ENCODE measurements at places on chromosomes 5 and 9.

DNA sequence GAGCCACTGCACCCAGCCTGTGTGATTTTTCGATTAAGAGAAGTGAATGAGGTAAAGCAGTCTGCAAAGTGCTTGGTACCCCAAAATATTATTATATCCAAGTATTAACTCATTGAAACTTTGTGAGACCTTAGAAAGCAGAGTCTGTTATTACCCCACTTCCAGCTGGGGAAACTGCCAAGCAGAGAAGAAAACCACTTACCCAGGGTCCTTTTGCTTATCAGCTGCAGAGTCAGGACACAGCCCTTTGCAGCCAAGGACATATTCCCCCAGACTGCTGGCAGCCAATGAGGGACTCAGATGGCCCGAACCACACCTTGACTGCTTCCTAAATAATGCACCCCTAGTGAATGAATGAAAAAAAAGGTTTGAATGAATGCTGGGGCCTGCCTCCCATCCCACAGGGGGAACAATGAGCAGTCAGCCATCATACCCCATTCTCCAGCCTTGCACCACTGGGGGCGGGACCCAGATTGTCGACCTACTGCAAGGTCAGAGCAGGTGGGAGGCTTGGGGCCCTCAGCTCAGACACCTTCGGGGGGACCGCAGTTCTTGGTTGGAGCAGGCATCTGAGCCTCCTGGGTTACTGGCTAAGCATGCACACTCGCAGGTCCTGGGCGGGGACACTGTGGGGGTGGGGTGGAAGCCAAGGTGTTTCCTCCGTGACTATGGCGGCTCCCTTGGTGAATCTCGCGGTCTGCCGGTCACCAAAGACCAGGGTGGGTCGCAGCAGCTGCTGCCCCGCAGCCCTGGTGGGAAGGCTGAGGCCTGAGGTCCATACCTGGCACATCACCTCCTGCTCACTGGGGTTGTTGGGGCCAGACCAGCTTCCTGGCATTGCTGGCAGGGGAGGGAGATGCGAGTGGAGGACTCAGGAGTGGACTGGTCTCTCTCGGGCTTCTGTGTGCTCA is 29.7 kb downstream of the PRRT1B start:
- DNase-seq, result no peak

DNA sequence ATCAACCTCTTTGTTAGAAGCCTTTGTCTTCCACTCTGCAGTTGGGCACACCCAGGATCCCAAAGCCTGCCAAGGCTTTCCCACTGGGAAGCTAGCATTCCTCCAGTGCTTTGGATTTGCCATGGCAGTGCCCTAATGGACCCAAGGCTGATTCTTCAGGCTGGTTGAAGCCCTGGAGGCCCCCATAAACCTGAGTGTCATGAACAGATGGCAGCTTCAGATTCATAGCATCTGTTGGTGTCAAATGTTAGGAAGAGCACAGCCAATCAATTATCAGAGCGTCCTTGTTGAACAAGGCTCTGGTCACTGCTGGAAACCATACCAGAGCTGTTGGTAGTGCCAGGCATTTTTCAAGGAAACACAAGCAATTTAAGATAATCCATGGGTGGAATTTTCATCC is 241.1 kb upstream of the KLF4 start:
- no peak for DNase-seq

- no peak for DNase-seq
Observed at GRCh38 chr5:37477426-37477825, 98.3 kb downstream of the WDR70 start.

DNA sequence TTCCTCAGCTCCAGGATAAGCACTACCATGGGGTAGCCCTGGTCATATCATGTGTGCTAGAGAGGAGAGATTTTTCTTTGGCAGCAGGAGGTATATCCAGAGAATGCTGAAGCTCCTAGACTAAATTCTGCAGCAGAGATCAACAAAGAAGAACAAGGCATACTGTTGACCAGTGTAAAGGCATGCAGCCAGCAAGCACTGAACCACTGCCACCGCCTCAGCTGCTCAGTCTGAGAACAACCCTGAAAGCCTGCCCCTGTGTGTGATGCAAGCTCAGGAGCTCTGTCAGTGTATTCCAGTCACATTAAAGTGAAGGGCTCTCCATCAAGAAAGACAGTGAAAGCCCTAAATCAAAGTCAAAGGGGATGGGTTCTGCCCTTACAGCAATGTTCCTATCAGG is 439.5 kb upstream of the CD180 start:
- peak; percentile 7 for DNase-seq

DNA sequence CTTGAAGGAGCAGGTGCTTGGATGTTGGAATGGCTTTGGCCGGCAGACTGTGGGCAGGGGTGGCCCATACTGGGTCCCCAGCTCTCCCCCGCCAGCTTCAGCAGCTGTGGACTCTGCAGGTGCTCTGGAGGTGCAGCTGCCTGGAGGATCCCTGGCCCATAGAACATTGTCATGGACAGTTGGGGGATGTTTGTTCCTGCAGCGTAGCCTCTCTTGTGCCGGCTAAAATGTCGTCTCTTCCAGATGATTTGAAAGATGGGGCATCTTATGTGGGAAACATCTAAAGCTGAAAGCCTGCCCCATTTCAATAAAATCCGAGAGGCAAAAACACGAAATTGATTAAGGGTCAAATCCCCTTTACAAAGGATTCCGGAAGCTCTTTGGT is 13.5 kb upstream of the SLC6A19 start:
- DNase-seq, result no peak

- DNase-seq, result peak; percentile 49
Observed at GRCh38 chr5:124963236-124963919, 216.9 kb upstream of the ZNF608 start.

- no peak for DNase-seq
Observed at GRCh38 chr9:114117996-114118830, 19.1 kb upstream of the KIF12 start.
